ENCODE measurements at places on chromosomes 4 and X. TPM values are rescaled to one million over a fixed set of nuclear protein-coding genes. Genes with fewer than 3 reads are reported as not detected.

GRCh38 chrX:39559229-39559628 lies 538.5 kb downstream of the BCOR start:
- DNase-seq = no peak

GRCh38 chr4:126708716-126709115 lies 924.0 kb upstream of the INTU start:
- no peak for DNase-seq

- DNase-seq = no peak
Observed at GRCh38 chr4:39970671-39971640, 6.8 kb downstream of the PDS5A start.

DNA sequence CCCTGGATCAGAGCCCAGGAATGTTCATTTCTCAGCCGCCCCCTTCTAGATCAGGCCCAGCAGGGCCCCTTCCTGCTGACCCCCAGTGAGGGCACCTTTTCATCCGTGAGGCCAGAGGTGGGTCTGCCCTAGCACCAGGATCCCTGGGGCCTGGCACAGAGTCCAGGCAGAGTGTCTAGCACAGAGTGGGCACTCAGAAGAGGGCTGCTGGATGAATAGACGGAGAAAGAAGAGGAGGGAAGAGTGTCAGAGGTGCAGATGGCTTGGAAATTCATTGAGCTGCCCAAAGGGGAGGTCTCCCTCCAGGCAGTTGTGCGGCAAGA lies 106.5 kb downstream of the CPZ start:
- no peak for DNase-seq

CXCR3 gene
- total RNA-seq = not detected

POU4F2 gene
- not detected for total RNA-seq

All from fibroblast of the aortic adventitia (primary cell).